ENCODE measurements at places on chromosomes 13 and 19.
A peak's percentile ranks its signal among the peaks of the same experiment; 100 is the strongest.

- DNase-seq: no peak
These were observed 565.0 kb downstream of the FGF9 start for GRCh38 chr13:22235950-22236290.

GRCh38 chr19:31992750-31993149, 352.7 kb upstream of the ZNF507 start:
- DNase-seq: no peak

GRCh38 chr13:76822698-76823267, 63.4 kb downstream of the KCTD12 start:
- no peak for DNase-seq

DNA sequence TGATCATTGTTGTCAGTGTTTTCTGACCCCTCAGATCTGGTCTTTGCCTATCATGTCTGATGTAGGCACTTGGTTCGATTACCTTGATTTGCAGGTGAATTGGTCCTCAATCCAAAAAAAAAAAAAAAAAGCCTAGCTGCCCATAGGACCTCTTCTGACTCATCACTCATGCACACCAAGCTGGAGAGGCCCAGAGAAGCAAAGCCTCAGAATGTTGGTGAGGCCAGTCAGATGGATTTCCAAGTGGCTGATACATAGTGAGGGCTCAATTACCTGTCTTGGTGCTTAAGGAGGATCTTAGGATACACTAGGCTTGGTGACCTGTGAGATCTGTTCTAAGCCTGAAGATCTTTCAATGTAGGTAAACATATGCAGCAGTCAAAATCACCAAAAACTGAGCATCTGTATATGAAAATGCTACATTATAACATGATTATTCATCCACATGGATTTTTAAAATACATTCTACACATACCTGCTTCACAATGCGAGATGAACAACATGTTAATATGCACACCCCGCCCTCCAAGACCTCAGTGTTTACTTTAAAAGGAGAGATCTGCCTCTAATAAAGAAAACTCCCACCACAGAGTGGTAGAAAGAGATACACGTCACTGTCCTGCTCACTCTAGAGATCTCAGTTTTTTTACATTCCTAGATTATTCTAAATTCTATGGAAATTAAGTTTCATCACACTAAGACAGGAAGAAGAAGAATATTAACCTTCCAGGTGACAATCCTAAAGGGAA, 79.9 kb upstream of the RAP2A start:
- no peak for DNase-seq

DNA sequence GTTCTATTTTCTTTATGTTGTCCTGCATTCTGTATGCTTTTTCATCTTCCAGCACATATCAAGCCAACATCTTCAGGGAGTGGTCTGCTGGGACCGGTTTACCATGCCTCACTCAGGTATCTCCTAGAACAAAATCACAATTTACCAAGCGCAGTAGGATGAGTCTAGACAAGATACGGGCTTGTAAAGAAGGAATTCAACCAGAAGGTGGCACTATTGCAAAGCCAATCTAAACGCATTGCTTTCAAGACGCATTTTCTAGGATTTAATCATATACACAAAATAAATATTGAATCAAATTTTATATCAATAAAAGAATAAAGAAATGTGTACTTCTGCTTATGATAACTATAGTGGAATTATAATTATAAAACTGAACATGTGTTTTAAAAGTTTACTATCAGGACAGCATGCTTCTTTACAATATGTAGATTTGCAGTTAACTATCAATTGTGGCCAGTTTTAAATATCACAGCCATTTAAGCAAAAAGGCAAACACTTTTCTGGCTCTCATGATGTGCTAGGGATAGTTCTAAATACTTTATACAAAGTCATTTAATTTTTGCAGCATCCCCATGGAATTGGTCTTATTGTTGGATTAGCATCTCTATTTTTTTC, 16.1 kb upstream of the TPP2 start:
- peak; percentile 68 for DNase-seq

DNA sequence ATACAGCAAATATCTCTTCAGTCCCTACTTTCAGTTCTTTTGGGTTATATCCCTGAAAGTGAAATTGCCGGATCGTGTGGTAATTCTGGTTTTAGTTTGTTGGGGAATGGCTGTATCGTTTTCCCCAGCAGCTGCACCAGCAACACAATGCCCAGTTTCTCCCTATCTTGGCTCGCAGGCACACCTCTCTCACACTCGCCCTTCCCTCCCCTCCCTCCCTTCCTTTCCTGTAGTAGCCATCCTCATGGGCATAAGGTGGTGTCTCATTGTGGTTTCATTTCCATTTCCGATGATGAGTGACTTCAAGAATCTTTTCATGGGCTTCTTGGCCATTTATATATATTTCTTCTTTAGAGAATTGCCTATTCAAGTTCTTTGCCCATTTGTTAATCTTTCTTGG, 8.6 kb upstream of the GPR18 start:
- DNase-seq: no peak

GRCh38 chr13:50106559-50106958, 91.3 kb downstream of the KCNRG start:
- no peak for DNase-seq

DNA sequence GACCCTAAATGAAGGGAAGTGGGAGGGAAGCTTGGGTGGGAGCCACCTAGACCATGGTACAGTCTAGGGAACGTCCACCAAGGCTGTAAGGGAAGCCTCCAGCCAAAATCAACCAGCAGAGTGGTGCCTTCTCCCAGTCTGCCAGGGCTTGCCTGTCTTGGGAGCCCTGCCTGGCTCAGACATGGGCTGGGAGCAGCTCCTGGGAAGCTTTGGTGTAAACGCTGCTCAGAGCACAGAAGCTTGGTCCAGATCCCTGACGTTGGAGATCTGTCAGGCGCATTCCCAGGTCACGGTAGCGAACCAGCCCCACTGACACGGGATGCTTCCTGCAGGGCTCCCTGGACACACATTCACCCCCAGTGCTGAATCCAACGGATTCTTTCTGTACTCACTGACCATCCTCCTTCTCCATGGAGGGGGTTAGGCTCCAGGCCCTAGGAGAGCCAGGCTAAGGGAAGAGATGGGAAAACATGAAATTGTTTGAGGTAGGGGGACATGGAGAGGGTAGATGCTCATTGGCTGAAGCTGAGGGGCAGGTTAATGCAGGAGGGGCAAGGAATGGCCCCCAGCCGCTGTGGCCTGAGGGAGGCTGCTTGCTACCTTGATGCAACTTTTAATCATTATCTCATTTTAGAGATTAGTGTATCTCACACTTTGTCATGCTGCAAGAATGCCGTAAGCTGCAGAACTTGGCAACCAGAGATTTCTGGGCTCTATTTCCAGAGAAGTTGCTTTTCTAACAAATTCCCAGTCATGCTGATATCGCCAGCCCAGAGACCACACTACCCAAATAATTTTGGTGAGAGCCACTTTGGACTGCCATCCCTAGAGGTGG, 195.8 kb downstream of the UQCRFS1 start:
- no peak for DNase-seq

GRCh38 chr13:31136724-31137123, 25.0 kb downstream of the HSPH1 start:
- DNase-seq: no peak

- DNase-seq: no peak
These were observed 1792.7 kb upstream of the MIR17HG start for GRCh38 chr13:89554801-89555200.

GRCh38 chr13:95627590-95627989, 16.9 kb downstream of the DZIP1 start:
- no peak for DNase-seq

DNA sequence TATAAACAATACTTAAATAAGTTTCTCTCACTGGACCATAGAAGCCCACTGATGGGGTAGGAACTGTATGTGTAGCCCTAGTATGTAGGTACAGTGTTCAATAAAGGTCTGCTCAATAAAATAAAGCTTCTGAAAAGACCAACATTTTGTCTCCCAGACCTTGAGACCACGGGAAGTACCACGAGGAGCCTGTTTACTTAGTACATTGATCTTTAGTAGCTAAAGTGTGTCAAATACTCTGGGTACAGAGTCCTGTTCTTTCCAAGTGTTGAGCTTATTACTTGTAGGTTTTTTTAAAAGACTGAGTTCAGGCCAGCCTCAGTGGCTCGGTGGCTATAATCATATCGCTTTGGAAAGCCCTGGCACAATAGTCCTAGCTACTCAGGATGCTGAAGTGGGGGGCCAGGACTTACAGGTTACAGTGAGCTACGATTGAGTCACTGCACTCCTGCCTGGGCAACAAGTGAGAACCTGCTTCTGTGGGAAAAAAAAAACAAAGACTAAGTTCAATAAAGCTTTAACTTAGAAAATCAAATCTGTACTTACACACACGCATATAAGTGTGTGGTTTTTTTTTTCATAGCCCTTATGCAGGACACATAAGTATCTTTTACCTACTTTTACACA, 3.4 kb downstream of the MTRF1 start:
- DNase-seq: no peak

DNA sequence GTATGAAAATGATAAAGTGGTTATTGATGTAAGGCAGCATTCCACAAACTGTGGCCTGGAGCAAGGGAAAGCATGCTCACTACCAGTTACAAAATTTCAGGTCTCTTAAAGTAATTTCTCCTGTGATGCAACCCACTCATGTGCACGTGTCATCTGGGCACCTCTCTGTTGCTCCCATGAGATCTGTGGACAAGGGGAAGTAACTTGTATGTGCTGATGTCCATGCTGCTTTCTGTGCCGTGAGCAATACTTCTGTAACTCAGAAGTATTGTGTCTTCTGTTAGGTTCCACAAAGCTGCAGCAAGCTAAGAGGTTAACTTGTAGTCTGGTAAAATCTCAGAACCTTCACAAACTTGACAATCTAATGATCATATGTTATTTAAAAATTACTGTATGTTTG, 930.0 kb upstream of the SLITRK6 start:
- DNase-seq: no peak

DNA sequence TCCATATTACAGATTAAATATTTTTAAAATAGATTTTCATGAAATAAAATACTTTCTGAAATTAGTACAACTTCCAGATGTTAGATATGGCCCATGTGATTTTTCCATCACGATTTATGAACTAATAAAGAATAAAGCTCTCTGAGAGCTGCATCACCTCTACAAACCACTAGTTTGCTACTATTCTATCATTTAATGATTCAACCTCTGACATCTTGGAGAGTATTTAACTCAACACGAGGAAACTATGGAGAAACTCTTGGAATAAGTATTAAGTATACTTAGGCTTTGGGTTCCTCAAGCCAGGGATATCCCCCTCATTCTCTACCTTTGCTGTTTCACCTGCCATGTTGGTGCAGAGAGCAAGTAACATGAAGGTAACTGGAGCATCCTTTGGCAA, 55.7 kb downstream of the DACH1 start:
- no peak for DNase-seq

DNA sequence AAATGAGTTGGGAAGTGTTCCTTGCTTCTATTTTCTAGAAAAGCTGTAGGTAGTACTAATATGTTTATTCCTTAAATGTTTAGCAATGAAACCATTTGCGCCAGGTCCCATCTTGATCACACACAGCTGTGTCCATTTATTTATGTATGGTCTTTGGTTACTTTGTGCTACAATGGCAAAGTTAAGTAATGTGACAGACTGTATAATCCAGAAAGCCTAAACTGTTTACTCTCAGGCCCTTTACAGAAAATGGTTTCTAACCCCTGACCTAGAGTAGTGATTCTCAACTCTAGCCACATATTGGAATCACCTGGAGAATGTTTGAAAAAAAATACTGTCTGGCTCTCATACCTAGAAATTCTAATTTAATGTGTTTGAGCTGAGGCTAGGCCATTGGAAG, 21.3 kb downstream of the SLC46A3 start:
- no peak for DNase-seq

DNA sequence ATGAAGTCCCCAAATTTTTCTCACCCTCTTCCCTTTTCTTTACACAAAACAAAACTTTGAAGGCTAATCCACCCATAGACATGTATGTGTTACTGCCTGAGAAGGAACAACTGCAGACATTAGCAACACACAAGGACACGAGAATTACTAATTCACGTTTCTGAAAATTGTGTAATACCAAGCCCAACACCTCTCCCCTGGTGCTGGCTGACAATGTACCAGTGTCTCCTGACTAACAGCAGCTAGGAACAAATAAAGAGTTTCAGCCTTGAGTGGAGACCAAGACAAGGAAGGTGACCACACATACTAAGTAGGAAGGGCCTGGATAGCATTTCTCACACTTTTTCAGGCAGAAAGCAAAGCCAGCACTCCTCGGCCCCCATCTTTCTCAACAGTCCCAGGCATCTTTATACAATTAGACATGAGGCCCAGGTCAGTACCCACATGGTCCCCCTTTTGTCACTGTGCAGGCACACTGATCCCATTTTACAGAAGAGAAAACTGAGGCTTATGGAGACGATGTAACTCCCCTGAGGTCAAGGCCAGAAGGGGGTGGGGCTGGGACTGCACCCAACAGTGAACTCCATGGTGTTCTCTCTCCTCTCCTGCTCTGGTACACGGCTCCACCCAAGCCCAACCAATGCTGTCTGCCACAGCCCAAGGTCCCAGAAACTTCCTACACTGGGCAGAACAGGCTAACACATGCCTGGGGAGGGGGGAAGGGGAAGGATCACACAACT, 8.7 kb downstream of the BRD4 start:
- DNase-seq: no peak

DNA sequence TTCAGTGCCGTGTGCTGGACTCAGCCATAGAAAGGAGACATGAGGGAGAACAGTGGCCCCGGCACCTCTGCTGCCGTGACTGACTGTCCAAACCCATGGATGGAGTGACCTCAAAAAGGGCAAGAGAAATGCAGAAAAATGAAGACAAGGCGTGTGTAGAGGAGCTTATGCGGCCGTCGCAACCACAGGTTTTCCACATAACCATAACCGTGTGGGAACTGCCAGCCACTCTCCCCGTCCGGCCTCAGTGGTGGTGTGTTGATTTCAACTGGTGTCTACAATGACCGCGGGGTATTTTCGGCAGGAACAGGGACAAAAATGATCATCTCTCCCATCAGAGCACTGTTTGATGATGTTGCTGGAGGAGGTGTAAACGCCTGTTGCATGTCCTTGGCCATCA, 42.9 kb upstream of the F7 start:
- no peak for DNase-seq

DNA sequence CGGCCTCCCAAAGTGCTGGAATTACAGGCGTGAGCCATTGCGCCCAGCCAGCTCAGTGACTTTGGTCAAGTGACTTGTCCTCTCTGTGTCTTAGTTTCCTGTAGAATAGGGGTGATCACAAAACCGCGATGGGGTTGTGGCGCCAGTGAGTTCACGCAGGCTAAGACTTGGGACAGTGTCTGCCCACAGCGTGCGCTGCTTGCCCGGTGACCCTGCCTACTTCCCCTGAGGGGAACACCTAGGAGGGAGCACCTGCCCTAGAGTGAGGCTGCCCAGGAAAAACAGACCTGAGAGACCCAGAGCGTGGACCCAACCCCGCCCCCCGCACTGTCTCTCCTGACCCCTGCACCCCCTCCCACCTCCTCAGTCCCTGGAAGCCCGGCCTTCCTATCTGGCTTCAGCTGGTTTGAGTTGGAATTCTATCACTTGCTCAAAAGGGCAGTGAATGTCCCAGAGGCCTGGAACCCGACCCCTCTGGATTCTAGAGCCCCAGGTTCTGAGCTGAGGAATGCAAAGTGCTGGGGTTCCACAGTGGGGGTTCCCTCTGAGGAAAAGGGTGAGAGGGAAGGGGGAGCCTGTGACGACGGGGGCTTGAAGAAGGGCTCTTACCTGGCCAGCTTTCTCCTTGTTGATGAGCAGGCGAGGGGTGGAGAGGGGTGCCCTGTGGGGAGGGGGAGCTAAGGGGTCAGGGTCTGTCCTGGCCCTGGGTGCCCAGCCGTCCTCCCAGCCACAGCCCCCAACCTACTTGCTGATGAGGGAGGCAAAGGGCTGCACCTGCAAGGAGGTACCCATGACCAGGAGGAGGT, 2.2 kb upstream of the RINL start:
- no peak for DNase-seq

Data from HCT116 (cell line).